ENCODE measurements at places on chromosomes 7 and 10.

GRCh38 chr7:88759230-88760135 is at the start of gene ZNF804B:
Gene ZNF804B, plus strand, starts transcription at chr7:88759700. Its CDS starts 277 bp downstream, at chr7:88759977.
- DNase-seq: no peak

DNA sequence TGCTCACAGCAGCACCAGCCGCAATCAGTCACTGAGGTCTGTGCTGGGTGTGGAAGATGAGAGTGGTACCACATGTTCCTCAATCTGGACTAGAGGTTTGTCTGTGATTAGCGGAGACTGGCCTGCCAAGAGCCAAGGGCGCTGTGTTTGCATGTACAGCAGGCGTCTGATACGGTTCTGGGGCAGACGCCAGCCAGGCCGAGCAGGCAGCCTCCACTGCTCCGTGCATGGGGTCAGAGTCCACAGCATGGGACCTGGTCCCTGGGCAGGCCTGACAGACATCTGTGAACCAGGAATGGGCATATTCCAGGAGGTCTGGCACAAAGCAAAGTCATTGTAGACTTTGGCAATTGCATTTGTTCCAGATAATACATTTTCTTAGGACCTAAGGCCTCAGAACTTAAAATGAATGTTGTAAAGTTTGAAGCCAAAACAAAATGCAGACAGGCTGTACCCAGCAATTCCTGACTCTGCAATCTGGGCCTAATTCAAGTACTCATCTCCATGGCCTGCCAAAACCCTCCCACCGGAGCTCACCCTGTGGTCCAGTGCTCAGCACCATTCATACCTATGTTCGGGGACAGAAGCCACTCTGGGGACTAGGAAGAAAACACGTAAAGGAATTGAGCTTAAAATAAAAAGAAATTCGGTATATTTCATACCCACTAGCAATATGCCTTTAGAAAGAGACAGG is 50.0 kb upstream of the FAM20C start:
- no peak for DNase-seq

DNA sequence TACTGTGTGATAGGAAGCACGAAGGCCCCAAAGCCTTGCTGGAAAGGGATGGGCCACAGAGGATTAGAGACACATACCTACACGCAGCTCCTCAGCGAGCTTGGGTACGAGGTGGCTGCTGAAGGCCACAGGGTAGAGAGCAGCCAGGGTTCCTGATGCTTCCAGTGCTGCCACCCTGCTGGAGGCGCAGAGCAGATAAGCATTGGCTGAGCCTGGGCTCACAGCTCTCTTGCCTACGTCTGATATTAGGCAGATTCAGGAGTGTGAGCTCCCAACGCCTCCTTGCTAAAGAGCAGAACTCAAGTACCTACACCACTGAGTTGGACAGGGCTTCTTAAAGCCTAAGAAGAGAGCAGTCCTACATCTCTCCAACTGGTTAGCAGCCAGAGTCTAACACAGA is 20.0 kb downstream of the ZDHHC16 start:
- DNase-seq: no peak

GRCh38 chr10:63256009-63256773 is 123.1 kb downstream of the NRBF2 start:
- DNase-seq: no peak

GRCh38 chr7:57181281-57181680 is 49.0 kb upstream of the ZNF479 start:
- no peak for DNase-seq

GRCh38 chr7:157292770-157293412 is 43.9 kb upstream of the DNAJB6 start:
- no peak for DNase-seq

- no peak for DNase-seq
Measured at GRCh38 chr10:43855667-43856210, 207.1 kb upstream of the ZNF32 start.

DNA sequence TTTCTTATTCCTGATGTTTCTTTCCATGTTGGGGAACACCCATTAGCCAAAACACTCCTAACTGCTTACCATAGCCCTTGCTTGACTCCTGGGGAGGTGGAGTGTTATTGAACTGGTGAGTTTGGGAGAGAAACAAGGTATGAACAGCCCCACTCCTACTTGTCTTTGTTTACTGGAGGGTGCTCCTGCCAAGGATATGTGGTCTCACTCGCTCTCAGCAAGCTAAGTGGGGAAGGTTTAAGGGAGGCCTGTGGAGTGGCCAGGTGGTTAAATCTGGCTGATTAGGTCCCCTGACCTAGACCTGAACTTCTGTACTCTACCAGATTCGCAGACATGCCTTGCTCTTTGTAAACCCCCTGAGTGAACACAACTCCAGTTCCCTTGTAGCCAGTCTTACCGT is 300.1 kb downstream of the PTEN start:
- peak; percentile 18 for DNase-seq

DNA sequence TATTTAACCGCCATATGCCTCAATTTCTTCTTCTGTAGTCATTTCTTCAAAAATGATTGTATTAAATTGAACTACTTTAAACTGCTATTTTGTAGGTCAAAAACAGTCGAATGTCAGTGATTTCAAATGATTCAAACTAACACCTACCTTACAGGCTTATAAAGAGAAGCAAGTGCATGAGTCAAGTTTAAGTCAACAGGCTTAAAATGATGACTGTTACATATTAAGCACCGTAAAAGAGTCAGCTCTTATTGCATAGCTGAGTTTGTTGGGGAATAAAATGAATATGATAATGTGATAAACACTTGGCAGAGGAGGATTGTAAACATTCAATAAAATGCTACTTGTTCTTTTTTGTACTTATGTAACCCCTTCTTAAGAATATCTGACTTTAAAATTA is 90.1 kb upstream of the ANKRD1 start:
- DNase-seq: no peak

DNA sequence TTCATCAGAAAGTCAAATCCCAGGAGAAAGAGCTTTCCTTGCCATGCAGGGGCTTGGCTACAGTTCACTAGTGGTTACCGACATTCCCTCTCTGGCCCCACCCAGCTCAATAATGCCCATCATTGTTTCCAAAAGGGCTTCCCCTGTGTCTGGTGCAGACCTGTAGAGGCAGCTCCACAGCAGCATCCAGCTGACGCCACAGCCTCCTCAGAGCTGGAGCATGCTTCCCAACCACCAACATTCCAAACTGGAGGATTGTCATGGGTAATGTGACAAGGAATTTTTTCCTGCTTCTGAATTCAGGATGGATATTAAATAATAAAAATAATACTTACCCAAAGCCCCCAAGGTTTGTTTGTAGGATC is 77.4 kb downstream of the ZNF365 start:
- no peak for DNase-seq

- no peak for DNase-seq
Measured at GRCh38 chr10:99525897-99526296, 6.8 kb upstream of the NKX2-3 start.

- DNase-seq: no peak
Measured at GRCh38 chr7:35253710-35254495, at the start of gene TBX20. Gene TBX20, minus strand, starts transcription at chr7:35254100. Its CDS starts 480 bp downstream, at chr7:35253620.

- no peak for DNase-seq
Measured at GRCh38 chr10:125156196-125156595, 4.2 kb downstream of the CTBP2 start.

- DNase-seq: no peak
Measured at GRCh38 chr10:60299961-60300883, 89.5 kb downstream of the ANK3 start.

- DNase-seq: no peak
Measured at GRCh38 chr10:121128164-121128563, 277.0 kb downstream of the WDR11 start.

- DNase-seq: no peak
Measured at GRCh38 chr7:6159524-6160031, 112.8 kb downstream of the CYTH3 start.

GRCh38 chr10:51301644-51302043 is 227.4 kb downstream of the PRKG1 start:
- DNase-seq: no peak

- no peak for DNase-seq
Measured at GRCh38 chr7:30694774-30695721, 12.8 kb upstream of the CRHR2 start.

DNA sequence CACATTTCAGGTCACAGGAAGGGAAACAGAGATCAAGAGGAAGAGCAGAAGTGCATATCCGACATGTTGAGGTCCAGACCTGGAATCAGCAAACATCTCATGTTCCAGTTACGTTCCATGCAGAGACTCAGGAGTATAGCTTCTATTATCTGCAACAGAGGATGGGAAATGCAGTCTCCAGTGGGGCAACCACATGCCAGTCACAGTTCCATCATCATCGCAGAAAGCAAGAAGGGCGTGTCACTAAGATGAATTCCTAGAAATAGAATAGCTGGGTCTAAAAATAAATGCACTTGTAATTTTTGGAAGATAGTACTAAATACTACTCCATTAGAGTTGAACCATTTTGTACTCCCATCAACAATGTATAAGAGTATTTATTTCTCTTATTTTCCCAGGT is 133.2 kb upstream of the MDFIC start:
- no peak for DNase-seq

DNA sequence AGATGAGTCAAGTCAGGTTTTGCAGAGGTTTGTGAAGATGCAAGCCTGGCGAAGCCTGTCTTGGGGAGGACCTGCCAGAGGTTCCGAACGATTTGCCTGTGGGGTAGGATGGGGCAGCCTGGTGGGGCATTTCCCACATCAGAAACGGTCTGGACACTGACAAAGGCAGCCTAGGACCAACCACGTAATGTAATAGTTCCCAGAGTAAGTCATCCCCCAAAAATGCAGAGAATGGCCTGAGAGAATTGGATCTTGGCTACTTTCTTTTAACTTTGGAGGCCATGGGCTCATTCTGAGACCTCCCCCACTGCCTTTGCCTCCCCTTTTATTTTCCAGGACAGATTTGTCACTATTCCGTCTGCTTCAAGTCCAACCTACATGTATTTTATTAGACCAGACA is 168.9 kb upstream of the SH2B2 start:
- DNase-seq: no peak

- DNase-seq: no peak
Measured at GRCh38 chr7:33706186-33706585, 199.2 kb upstream of the BMPER start.

DNA sequence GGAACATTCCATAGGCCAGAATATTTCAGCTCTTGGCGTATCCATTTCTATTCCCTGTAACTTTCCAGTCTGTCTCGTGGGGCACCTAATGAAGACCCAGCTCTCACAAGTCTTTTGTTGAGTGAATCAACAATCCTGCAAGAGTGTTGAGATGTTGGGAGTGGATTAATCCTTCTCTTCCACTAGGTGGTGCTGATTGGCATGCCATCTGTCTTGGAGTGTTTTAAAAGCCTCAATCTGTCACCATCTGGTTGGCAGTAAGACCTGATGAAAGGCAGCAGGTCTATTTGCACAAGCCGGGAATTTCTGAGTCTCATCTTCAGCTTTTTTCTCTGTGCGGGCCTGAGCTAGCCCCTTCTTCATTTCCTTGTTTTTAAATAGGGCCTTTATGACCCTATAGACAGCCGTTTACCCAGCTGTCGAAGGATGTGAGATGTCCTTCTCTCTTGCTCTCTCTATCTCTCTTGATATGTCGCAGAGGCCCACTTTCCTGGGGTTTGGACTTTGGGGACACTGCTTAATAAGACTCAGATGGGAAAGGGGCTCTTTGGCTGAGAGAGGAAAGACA is 180.5 kb downstream of the ZNF365 start:
- no peak for DNase-seq

DNA sequence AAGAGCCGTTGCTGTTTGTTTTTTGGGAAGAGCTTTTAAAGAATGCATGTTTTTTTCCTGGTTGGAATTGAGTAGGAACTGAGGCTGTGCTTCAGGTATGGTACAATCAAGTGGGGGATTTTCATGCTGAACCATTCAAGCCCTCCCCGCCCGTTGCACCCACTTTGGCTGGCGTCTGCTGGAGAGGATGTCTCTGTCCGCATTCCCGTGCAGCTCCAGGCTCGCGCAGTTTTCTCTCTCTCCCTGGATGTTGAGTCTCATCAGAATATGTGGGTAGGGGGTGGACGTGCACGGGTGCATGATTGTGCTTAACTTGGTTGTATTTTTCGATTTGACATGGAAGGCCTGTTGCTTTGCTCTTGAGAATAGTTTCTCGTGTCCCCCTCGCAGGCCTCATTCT is 31.6 kb downstream of the PFKFB3 start:
- DNase-seq: no peak

DNA sequence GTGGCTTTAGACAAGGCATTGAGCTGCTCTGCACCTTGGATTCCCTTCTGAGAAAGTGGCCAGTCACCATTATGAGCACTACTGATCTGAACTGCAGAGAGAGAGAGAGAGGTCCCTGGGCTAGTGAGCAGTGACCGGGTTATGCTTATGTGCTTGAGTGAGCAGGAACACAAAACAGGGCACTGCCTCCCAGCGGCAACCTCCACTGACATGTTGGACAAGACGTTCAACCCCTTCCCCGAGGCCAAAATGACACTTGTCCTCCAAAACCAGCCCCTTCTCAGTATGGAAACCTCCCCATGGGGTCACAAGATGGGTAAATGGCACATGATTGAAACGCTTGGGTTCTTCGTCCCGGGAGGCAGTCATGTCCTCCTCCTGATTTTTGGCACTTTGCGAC is 339.4 kb upstream of the ZMIZ1 start:
- DNase-seq: no peak

DNA sequence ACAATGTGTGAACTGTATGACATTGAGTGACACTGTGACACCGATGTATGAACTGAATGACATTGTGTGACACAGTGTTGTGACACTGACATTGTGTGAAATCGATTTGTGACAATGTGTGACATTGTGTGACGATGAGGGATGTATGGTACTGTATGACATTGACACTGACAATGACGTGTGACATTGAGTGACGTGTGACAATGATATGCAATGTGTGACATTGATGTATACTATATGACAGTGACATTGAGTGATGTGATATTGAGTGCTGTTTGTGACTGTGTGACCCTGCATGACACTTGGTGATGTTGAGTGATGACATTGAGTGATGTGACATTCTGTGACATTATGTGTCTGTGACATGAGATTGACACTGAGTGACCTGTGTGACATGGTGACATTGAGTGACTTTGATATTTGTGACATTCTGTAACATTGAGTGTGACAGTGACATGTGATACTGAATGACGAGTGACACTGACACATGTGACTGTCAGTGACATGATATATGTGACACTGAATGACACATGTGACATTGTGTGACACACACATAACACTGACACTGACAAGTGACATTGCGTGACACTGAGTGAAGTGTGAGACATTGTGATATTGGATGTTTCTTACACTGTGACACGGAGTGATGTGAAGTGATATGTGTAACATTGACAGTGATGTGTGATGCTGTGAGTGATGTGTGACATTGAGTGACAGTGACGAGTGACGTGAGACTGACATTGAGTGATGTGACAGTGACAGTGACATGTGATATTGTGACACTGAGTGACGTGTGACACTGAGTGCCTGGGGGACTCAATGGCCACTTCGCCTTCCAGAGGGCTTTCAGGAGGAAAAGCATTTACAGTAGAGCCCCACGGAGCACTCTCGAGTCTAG is 167.5 kb downstream of the PRKAG2 start:
- no peak for DNase-seq

GRCh38 chr10:79248341-79249185 is 98.7 kb upstream of the PPIF start:
- no peak for DNase-seq

DNA sequence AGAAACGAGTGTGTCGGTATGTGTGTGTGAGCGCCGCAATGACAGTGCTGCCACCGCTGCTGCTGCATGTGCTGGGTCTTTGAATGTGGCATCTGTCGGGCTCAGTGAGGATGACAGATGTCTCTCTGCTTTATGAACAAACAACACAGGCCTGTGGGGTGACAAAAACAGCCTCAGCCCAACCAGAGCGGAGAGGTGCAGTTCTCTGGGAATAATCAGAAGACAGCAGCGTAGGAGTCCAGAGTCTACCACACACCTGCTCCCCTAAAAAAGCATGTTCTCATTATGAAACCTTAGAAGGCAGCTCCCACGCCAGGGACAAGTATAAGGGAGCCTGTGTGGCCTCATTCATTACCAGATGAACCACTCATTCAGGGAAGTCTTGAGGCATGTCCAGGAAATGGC is 278.3 kb downstream of the KCNMA1 start:
- no peak for DNase-seq
